ENCODE measurements at places on chromosomes 7 and 10.

- no peak for DNase-seq
Observed at GRCh38 chr7:45007571-45008328, 7.7 kb downstream of the CCM2 start.

- DNase-seq: no peak
Observed at GRCh38 chr7:76074972-76075370, 27.1 kb downstream of the MDH2 start.

- DNase-seq: no peak
Observed at GRCh38 chr10:62708569-62708968, 96.0 kb upstream of the ADO start.

- no peak for DNase-seq
Observed at GRCh38 chr10:129040377-129040776, 426.7 kb upstream of the MGMT start.

DNA sequence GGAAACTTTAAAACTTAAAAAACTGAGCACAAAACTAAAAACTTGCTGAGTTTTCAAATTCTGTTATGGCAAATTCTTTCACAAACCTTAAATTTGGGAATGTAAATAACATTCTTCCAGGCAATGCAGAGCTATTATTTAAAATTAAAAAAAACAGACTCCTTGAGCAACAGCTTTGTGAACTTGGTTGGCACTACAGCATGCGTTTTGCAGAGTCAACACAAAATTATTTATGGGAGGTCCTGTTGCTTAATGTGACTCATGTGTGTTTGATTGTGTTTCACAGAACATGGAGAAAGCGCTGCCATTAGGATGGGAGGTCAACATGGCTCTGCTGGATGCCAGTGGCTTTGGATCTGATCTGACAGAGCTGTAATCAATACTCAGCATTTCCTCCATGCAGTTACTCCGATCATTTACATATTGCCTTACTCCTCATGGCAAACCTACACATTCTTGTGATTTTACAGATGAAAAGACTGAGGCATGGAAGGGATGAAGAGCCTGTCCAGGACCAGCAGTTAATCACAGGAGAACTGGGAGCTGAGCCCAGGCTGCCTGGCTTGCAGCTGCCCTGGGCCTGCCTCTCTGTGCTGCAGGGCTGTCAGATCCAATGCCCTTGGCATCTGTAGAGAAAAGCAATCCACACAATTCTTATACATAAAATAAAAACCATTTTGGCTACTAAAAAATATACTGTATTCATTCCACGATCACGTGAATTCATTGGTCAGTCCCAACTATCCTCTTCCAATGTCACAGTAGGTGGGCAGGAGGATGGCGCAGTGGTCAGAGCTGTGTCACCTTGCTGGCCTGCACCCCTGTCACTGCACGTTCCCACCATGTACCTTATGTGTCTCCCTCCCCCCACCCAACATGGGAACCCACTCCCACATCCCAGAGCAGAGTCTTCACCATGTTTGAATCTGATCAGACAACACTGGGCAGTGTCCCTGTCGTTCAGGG lies 200.9 kb downstream of the CXCL12 start:
- DNase-seq: no peak

DNA sequence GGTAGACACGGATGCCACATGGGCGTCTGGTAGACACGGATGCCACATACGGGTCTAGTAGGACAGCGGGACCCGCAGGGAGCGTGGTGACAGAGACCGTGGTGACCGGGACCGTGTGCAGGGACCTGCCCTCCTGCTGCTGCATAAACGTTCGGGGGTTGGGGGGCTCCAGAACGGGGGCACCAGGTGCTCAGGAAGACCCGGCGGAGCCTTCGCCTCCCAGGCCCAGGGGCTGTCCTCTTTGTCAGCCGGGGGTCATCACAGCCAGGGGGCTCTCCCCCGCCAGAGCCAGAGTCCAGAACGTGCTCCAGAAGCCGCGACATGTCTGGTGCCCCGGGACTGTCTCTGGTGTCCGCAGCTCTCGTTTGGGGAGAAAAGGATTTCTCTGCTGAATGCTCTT lies 69.2 kb upstream of the ADGRA1 start:
- no peak for DNase-seq

GRCh38 chr7:127383123-127383835 lies 9.2 kb downstream of the ZNF800 start:
- no peak for DNase-seq

- DNase-seq: no peak
Observed at GRCh38 chr10:51023636-51024035, 50.7 kb upstream of the PRKG1 start.

DNA sequence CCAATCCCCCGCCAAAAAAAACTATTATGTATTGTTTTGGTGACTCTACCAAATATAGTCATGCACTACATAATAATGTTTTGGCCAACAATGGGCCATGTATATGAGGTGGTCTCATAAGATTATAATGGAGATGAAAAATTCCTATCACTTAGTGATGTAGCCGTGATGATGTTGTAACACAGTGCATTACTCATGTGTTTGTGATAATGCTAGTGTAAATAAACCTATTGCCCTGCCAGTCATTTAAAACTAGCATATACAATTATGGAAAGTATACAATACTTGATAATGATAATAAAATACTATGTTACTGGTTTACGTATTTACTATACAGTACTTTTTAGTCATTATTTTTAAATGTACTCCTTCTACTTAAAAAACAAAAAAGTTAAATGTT lies 101.5 kb downstream of the SLC25A40 start:
- DNase-seq: no peak

GRCh38 chr7:153406486-153406872 lies 645.7 kb upstream of the DPP6 start:
- DNase-seq: no peak

GRCh38 chr10:21170216-21170615 lies 273.1 kb upstream of the NEBL start:
- DNase-seq: no peak

DNA sequence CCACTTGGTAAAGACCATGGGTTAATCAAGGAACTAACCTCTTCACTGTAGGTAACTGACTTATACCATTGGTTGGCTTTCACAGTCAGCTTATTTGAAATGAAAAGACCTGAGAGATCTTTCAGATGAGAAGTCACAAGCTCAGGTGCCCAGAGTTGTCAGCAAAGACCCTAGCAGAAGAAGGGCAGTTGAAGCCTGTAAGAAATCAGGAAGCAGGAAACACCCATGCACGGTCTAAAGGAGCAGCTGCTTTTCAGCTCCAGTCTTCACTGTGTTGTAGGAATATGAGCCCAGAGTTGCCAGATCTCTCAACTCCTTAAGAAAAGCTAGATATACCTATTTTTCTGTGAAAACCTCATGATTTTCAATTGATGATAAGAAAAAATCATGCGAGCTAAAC lies 130.0 kb downstream of the ARID5B start:
- no peak for DNase-seq

DNA sequence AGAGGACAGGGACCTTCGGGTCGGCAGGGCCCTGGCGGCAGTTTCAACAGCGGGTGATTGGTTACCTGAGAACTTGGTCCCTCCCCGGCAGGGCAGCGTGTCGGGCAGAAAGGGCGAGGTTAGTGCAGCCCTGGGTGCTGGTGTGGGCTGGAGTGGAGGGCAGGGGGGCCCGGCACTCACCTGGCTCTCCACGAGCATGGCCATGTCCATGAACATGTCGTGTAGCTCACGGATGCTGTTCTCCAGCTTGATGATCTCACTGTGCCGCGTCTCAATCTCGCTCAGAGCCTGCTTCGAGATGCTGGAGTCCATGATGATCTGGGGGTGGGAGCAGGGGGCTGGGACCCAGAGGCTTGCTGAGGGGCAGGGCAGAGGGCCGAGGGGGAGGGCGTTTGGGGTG lies 16.8 kb downstream of the STX1A start:
- DNase-seq: no peak

- no peak for DNase-seq
Observed at GRCh38 chr7:76189276-76189675, 12.4 kb upstream of the SRRM3 start.

- DNase-seq: no peak
Observed at GRCh38 chr7:14436878-14437277, 447.4 kb upstream of the ETV1 start.

- DNase-seq: no peak
Observed at GRCh38 chr7:274266-274665, 15.7 kb upstream of the FOXL3 start.

DNA sequence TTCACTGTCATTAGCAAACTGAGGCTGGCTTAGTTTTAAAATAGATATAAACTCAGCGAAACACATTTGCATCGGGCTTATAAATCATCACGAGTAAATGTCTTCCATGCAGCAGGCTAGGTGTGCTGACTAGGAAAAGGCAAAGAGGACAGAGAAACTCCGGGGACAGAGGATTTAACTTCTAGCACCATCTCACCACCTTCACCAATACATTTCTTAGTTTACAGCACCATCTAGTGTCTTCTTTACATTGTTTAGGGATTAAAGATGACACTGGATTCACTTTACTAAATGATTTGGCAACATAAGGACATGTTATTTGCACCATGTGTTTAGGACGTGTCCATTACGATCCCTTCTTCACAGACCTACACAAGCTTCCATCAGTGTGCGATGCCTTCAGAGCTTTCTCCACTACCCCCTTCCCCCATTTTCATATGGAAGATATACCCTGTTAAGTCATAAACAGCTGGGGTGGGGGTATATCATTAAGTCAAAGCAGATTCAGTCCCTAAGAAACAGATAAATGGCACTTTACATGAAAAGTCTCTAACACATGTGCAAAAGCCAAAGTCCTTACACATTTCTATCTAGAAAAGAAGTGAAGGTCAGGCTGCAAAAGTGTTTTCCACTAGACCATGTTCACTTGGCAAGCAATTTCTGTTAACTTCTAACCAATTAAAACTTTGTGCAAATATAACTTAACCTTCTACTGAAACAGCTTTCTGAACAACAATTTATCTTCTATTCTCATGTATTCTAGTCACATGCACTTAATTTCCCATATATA lies 103.3 kb downstream of the GRB10 start:
- DNase-seq: no peak

DNA sequence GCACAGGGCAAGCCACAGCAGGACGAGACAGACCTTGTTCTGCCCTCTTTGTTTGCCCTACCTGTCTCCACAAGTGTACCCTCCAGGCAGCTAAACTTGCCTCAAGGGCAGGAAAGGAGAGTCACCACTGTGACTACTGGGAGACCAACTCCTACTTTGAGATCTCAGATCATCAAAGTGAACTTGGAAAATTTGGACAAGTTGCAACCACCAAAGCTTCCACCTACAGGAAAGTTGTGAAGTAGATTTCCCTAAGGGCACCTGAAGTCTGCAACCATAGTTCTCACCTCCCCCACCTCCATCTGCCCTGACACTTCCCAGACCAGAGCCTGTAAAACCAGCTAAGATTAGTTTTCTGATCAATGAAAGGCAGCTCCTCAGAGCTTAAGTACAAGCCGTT lies 2.5 kb upstream of the WDR91 start:
- DNase-seq: no peak

DNA sequence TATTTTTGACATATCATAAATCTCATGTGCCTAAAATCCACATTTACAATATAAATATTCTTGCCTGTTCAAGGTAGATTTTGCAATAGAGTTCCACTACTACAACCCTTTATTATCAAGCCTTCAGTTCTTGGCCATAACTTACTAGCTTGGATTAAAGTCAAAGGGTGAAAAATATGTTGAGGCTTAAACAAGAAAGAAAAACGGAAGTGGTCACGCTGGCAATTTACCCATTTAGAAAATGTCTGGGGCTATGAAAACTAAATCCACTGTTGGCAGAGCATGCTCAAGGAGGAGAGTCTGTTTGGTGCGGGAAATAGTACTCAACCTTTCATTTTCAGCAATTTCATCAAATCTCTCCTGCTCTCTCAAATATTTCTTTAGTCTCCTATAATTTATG lies 209.8 kb upstream of the RHOBTB1 start:
- no peak for DNase-seq

DNA sequence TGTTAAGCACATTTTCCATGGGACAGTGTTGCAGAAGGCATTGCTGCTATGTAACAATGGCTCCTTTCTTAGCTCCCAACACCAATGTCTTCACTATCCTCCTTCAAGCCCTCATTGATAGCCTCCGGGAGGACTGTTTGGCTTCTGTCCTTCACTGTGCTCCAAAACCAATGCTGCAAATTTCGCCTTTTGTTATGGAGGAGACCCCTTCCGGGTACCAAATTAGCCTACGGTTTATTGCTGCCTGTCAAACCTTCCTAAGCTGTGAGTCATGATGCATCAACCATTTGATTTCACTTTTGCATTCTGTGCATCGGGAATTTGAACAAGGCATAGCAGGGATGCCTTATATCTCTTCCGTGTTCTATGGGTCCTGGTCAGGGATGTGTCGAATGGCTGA lies 432.9 kb downstream of the GATA3 start:
- DNase-seq: no peak

DNA sequence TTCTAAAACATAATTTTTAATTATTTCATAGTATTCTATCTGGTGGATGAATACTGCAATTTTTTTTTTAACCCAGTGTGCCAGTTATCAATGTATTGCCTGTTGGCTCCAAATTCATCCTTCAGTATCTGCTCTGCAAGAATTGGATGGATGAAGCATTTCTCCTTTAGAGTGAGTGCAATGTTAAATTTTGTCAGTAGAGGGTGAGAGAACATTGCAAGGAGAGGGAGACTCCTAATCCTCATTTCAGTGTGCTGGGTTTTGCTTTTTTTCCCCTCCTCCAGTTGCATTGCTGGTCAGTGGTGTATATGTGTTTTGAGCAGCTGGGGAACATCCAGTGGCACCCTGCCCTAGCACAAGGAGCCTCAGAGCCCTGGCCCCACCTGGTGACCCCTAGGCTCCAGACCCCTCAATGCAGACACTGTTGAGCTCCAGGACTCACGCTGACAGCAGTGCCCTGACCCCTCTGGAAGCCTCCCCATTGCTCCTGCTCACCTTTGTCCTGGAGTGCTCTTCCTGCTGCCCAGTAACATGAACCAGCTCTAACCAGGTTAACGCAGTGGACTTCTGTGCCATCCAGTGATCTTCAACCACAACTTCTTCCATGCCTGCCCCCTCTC lies 199.4 kb downstream of the USP6NL start:
- DNase-seq: no peak

GRCh38 chr7:96407427-96407826 lies 85.5 kb upstream of the SLC25A13 start:
- no peak for DNase-seq

GRCh38 chr7:5662828-5663227 lies 118.6 kb downstream of the RNF216 start:
- no peak for DNase-seq

- no peak for DNase-seq
Observed at GRCh38 chr7:36717586-36717985, 6.7 kb downstream of the AOAH start.

- DNase-seq: no peak
Observed at GRCh38 chr7:6020371-6021286, 10.5 kb upstream of the ANKRD61 start.

DNA sequence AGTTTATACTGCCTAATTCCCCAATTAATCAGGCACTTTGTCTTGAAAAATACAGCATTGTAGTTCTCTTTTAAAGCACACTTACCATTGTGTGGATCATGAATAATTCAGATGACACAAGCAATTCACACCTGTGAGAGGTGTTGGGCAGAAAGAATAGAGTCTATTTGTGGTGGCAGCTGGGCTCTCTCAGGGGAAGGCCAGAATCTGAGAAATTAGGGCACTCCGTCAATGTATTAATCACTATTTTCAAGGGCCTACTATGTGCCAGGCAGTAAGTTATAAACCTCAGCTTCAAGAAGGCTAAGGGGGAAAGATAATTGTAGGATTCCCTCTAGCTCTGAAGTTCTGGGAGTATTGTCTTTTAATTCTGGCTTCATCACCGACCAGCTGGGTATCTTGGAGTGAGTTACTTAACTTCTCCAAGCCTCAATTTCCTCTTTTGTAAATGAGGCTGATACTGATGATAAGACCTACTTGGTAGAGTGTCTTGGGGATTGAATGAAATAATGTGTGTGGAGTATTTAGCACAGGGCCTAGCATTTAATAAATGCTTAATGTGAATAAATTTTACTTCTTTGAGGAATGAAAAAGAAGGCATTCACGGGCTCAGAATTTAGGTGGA lies 2.5 kb downstream of the CHN2 start:
- DNase-seq: no peak

Data from activated CD8-positive, alpha-beta memory T cell treated with anti-CD3 and anti-CD28 coated beads, Interleukin-2, amount 50 U/mL, for 4 hours (primary cell).